ENCODE measurements at places on chromosomes 1 and 21.

DNA sequence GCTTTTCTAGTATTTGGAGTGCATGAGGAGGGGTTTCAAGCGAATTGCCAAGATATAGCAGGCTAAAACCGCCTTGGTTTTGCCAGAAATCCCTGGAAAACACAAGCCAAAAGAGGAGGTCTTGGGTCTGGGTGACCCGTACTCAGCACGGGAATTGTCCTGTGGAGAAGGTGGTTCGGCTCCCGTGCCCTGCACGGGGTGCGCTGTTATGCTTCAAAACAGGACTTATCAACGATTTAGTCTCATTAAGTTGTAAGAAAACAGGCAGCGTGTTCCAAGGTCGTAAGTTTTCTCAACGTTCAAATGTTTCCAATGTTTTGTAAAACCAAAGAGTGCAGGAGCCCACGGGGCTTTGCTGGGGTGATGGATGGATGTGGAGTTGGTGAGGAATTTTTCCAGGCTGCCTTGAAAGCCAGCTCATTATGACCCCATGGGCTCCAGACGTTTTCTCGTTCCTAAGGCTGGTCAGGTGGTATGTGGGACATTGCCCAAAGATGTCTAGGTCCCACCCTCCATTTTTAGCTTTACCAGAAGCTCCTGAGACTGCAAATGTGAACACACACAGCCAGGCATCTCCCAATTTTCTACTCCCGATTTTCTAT is 75.4 kb upstream of the CLDN14 start:
- DNase-seq = no peak

DNA sequence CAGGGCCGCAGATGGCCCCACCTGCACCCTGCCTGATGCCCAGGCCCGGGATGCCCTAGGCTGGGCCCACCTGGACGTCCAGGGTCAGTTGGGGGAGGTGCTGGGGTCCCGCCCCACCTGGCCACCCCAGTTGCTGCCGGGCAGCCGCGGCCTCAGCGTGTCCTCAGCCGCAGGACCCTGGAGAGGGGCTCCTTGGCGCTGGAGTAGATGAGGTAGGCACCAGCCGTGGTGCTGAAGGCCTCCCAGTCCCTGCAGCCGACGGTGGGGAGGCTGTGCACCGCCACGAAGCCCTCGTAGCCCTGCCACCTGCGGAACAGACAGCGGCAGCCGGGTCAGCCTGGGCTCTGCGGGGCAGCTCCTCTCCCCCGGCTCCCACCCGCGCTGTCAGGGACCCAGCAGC is 40.4 kb downstream of the KRTAP10-1 start:
- no peak for DNase-seq

- no peak for DNase-seq
These were observed 179.3 kb downstream of the OMA1 start for GRCh38 chr1:58367217-58367616.

DNA sequence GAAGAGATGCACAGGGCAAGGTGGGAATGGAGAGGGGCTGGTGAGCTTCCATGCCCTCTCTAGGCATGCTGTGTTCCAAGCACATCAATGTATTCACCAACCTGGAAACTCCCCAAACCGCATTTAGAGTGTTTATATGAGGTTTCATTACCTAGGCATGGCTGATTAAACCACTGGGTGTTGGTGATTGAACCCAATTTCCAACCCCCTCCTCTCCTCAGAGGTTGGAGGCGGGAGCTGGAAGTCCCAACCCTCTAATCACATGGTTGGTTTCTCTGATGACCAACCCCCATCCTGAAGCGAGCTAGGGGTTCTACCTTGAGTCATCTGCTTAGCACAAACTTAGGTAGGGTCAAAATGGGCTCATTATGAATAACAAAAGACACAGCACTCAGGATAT is 3.0 kb upstream of the PPIE start:
- DNase-seq = no peak

- DNase-seq = no peak
These were observed 4.5 kb downstream of the TBX15 start for GRCh38 chr1:118983558-118984041.

GRCh38 chr1:5985250-5985649 is 7.0 kb downstream of the NPHP4 start:
- no peak for DNase-seq

DNA sequence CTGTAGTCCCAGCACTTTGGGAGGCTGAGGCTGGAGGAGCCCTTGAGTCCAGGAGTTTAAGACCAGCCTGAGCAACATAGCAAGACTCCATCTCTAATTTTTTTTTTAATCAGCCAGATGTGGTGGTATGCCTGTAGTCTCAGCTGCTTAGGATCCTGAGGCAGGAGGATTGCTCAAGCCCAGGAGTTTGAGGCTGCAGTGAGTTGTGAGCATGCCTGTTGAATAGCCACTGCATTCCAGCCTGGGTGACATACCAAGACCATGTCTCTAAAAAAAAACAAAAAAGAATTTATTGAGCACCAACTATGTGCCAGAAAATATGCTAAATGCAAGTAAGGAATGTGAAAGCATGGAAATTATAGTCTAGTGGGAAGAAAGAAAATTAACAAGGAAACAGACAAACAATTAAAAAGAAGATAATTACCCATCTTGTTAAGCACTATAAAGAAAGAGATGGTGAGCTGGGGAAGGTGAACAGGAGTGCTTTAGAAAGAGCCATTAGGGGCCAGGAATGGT is 104.0 kb upstream of the ZNF678 start:
- DNase-seq = no peak

DNA sequence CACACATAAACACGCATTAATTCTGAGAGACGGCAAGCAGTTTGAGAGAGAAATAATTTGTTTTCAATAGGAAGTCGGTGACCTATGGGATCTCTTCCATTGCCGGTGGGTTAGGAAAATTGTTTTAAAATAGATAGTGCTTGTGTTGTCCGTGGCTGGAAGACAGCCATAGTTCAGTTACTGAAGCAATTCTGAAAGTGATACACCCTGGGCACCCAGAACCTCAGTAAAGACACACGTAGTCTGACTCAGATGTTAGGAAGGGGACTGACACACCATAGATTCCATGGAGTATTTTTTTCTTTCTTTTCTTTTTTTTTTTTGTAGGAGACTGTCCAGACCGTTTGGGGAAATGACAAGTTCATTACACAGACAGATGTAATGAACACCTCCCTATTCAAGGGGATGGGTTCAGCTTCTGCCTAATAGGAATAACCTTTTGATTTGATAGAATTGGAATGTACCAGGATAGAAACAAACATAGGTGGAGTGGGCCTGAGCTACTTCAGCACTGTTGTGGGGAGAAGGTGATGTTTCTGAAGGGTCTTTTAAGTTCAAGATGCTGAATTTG is 1.6 kb downstream of the C1orf21 start:
- no peak for DNase-seq

GRCh38 chr1:115838431-115839028 is 2.4 kb downstream of the NHLH2 start:
- peak; percentile 64 for DNase-seq
